ENCODE measurements at places on chromosomes 7 and 10.

DNA sequence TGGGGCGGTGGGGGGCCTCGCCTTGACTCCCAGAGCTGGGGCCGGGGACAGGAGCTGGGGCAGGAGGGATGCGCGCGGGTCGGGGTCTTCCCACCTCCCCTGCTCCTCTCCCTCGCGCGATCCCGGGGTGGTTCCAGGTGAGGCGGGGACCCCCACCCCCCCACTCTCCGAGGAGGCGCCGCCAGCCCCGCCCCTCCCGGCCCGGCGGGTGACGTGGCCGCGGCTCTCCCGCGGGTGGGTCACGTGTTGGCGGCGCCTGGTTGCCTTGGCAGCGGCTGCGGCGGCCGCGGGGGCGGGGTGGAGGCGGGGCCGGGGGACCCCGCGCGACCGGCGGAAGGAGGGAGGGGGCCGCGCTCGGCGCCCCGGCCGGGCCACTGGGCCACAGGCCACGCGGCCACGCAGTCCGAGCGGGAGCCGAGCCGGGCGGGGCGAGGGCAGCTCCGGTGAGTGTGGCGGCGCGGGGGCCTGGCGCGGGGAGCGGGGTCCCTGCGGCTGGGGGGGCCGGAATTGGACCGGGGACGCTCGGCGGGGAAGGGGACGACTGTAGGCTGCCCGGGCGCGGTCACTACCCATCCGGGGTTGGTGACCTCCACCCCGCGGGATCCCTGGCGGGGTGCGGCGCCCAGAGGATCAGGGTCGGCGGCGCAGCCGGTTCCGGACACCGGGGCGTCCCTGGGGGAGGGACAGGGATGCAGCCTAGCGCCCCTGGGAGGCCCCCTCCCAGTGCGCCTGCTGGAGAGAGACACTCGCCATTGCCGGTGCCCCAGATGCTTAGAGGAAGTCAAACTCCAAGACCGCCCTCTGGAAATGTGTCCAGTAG, at the start of gene ORAI2:
TSS of gene ORAI2 (plus strand) at position 357 of the 820 bp plus-strand sequence. CDS start 5,382 bp downstream, outside the sequence.
- peak; percentile 84 for DNase-seq

- DNase-seq: no peak
Observed at GRCh38 chr7:157018997-157019608, 8.6 kb upstream of the MNX1 start.

DNA sequence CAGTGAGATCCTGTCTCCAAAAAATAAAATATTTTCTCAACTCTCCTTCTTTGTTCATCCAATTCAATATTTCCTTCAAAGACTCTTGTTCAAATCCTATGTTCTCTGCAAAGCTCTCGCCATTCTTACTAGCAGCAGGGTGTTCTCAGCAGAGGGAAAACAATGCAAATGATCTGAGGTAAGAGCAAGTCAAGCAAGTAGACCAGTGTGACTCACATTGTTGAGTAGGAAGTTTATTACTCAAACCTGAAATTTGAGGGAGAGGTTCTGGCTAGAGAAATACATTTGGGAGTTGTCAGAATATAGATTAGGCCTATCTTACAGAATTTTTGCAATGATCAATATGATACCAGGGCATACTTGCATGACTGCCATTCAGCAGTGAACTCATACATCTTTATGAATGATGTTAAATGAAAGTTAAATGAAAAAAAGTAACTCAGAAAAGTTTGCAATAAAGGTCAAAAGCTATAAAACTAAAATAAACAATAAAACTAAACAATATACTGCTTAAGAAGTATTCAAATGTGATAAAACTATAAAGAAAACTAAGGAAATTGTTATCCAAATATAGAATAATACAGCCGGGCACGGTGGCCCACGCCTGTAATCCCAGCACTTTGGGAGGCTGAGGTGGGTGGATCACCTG, 5.8 kb downstream of the IDE start:
- DNase-seq: no peak

- no peak for DNase-seq
Observed at GRCh38 chr7:47295606-47296005, 286.3 kb downstream of the TNS3 start.

DNA sequence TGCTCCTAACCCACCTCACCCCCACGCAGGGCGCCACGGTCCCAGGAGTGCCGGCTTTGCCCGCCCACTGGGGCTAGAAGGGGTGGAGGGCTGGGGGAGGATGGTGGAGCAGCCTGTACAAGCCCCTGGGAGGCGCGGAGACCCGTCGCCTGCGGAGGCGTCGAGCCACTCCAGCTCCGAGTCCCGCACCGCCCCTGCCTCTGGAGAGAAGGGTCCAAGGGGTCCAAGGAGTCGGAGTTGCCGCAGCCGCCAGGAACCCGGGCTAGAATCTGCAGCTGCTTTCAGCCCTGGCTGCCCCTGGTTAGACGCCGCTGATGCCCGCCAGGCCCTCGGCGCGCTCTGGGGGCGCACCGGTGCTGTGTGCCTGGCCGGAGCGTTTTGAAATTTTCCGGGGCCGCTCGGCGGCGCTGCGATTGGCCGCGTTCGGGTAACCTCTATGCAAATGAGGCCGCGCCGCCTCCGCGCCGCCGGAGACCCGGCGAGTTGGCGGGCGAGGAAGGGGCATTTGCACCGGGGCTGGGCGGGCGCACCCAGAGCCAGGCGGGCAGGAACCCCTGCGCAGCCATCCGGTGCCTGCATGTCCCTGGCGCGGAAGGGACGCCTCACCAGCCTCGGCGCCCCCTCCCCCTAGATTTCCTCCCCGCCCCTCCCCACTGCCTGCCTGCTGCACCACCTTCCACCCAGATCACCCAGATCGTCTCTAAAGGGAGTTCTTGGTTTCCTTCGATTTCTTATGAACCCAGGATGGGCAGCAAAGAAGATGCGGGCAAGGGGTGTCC, at the start of gene HMX2:
TSS of gene HMX2 (plus strand) at position 502 of the 779 bp plus-strand sequence. CDS start at position 745, 243 bp downstream.
- peak; percentile 64 for DNase-seq

DNA sequence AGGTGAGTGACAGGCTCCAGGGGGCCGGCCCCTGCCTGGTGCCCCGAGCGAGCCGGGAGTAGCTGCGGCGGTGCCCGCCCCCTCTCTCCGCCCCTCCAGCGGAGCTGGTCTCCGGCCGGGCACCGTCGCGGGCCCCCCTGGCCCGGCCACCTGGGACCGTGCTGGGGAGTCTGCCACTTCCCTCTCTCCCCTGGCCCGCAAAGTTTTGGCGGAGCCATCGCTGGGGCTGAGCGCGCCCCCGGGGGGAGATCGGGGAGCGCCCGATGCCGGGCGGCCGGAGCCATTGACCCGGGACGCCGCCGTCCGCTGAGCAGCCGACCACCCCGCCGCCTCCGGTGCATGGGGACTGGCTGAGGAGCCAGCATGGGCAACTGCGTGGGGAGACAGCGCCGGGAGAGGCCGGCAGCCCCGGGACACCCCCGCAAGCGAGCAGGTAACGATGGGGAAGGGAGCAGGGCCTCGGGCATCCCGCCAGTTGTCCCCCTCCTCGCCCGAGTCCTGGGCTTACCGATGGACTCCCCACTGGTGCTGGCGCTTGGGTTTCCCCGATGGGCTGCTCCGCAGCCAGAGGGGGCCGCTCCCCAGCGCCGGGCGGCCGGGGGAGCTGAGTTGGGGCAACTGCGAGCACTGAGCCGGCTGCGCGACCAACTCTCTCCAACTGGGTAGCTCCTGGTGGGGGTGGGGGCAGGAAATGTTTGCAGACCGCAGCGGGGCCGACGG, at the start of gene UBTD1:
TSS of gene UBTD1 (plus strand) at position 84 of the 720 bp plus-strand sequence. CDS start at position 364, 280 bp downstream.
- no peak for DNase-seq

DNA sequence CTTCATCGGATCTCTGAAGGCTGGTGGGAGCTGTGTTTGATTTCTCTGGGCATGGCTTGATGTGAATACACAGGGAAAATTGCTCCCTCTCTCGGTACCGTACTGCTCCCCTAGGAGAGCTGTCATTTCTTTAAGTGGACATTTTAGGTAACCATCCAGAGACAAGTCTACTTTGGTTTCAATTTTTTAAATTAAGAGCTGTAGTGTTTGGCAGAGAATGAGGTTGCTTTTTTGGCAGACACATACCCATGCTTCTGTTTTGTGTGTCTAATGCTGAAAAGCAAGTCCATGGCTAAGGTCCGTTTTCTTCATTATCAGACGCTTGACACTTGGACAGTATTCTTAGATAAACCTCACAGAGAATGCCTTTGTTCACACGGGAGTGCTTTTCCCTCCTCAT, 61.3 kb upstream of the TRIL start:
- no peak for DNase-seq

- no peak for DNase-seq
Observed at GRCh38 chr10:30219971-30220751, 128.9 kb downstream of the MTPAP start.

DNA sequence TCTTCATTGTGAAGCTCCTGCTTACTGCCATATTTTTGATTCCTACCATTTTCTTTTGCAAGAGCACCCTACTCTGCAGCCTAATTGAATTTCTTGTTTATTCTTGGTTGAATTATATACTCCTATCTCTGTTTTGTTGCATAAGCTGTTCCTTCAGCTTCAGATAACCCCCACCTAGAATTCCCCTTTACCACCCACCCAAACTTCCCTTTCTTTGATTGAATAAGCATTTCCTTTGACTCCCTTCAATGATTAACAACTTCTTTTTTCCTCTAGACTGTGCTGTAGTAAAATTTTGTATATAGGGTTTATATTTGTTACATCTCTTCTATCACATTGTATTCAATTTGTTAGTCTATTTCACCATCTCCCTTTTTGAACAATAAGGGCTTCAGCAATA, 168.1 kb downstream of the GPR37 start:
- DNase-seq: no peak

All from GM12892 (cell line).